GM10248 (cell line): ENCODE measurements at places on chromosomes 2 and 18.

- no peak for DNase-seq
Observed at GRCh38 chr18:74825460-74825859, 227.8 kb downstream of the ZNF407 start.

GRCh38 chr18:32553174-32553573, 82.5 kb upstream of the GAREM1 start:
- no peak for DNase-seq

DNA sequence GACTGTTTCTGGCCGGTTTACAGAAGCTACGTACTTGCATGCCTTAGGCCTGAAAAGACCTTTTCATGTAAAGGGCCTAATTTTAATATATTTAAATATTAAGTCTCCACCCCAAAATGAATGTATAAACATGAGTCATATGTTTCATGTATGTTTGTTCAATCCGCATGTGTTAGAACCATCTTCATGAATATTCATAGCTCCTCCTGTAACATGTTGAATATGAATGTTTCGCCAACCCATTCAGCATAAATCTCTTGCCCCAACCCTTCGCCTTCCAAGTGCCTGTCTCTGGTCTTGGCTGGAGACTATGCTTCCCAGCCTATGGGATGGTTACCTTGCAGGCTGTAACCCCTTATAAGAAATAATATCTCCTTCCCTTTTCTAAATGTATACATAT, 212.5 kb downstream of the SCG2 start:
- no peak for DNase-seq

DNA sequence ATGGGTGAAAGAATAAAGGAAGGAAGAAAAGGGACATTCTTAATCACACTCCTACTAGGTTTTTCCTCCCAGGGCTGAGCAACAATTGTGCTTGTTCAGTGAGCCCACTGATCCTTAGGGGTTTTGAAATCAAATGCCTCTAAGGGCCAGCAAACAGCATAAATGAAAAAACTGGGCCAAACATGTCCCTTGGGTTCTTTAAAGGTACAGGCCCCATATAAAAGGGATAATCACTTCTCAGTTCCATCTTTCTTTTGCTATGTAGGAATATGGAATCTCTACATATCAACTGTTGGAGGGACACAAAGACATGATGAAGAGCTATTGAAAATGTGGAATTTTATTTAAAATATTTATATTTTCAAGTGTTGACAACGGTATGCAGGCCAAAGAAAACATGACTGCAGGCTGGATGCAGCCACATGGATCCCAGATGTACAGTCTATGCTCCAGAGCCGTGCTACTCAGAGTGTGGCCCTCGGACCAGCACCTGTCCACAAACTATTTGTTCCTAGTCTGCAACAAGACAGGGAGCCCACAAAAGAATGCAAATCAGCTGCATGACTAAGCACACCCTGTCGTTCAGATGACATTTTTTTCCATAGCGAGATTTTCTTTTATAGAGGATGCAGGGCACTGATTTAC, 110.0 kb downstream of the CDH20 start:
- DNase-seq, result no peak

DNA sequence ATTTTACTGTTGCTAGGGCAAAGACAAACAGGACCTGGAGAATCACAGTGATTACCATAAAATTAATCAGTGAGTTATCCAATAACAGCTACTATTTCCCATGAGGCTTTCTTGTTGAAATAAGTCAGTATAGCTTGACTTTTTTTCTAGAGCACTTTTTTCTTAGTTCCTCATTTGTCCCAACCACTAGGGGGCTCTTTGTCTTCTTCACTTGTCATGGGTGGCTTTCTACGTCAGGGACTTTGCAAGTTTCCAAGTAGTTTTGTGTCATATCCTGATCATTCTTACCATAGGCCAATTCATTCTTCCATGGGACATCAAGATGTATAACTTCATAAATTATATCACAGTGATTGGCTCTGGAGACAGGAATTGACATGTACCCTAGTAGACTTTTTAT, 1019.6 kb upstream of the PIK3C3 start:
- DNase-seq, result no peak

DNA sequence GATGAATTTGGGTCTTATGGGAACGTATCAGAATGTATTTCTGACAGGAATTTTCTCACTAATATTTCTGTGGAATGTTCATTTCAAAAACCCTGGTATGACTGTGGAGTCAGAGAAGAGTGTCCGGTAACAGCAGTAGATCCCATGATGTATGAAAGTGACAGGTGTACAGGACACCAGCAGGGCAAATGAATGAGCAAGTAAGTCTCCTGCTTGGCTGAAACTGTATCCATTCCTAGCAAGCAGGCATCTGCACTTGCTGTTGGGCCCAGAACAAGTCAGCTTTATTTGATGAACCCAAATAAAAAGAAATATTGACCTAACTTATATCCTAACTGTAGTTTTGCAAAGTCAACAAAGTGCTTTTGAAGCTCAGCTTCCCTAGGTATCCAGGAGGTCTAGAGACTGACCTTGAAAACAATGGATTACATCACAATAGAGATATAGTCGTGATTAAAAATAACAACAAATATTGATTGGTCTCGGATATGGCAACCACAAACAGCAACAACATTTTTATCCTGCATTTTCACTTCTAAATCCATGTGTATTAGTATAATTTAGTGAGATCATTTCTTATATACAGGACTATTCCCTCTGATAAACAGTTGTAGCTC, 37.6 kb downstream of the NXPH2 start:
- no peak for DNase-seq

GRCh38 chr2:152097801-152098495, 896 bp downstream of the CACNB4 start:
- DNase-seq, result peak; percentile 58

DNA sequence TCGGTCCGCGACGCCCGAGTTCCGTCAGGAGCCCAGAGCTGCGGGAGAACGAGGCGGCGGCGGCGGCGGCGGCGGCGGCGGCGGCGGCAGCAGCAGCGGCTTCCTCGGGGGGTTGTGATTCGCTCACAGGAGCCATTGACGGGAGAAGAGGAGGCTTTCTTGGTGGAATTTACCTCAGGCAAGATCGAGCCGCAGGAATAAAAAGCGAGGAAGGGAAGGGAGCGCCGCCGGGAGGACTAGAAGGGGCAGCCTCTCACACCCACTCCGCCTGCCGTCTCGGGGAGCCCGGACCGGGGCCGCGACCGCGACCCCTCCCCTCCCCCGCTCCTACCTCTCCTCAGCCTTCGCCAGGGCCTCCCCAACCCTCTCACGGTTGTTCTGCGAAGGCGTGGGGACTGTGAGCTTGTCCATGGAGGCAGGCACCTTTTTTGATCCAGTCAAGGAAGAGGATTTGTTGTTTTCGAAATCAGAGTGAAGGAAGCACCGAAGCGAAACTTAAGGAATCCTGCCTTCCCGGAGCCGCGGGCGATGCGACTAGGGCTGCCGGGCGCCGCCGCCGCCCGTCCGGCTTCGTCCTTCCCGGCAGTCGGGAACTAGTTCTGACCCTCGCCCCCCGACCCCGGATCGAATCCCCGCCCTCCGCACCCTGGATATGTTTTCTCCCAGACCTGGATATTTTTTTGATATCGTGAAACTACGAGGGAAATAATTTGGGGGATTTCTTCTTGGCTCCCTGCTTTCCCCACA, 506 bp downstream of the BMPR2 start:
- DNase-seq, result peak; percentile 40

DNA sequence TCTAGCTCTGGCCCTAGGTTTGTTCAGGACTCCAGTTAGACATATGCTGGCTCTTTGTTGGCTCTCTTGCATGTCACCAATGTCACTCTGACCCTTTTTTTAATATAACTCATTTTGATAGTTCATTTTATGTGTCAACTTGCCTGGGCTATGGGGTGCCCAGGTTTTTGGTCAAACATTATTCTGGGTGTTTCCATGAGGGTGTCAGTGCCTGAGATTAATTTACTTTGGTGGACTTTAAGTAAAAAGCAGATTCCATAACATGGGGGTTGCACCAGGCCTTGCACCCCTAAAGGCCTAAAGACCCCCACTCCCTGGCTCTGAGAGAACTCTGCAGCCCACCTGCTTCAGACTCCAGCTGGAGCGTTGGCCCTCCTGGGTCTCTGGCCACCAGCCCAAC, 48.1 kb upstream of the SNTG2 start:
- no peak for DNase-seq

GRCh38 chr2:183224948-183225347, 100.7 kb downstream of the NUP35 start:
- DNase-seq, result no peak

GRCh38 chr2:70685771-70686171, 82.2 kb downstream of the ADD2 start:
- no peak for DNase-seq

- DNase-seq, result no peak
Observed at GRCh38 chr2:232949016-232949415, 64.0 kb downstream of the NGEF start.

- no peak for DNase-seq
Observed at GRCh38 chr2:239727776-239728600, 297.2 kb downstream of the NDUFA10 start.

DNA sequence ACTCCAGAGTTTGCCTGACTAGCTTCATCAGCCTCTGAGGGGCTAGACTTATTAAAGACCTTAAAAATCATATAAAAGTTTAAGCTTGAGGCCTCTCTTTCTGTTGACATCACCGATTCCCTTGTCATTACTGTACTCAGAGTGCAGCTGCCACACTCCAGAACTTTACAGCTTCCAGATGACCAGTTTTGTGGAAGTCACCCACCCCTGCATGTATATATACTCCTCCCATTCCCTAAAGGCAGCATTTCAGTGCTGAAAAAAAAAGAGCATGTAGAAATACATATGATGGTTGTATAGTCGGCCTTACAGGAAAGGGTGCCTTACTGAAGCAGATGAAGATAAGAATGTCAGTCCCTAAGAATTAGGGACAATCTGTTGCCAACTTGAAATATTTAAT, 117.3 kb downstream of the FEZ2 start:
- DNase-seq, result no peak

DNA sequence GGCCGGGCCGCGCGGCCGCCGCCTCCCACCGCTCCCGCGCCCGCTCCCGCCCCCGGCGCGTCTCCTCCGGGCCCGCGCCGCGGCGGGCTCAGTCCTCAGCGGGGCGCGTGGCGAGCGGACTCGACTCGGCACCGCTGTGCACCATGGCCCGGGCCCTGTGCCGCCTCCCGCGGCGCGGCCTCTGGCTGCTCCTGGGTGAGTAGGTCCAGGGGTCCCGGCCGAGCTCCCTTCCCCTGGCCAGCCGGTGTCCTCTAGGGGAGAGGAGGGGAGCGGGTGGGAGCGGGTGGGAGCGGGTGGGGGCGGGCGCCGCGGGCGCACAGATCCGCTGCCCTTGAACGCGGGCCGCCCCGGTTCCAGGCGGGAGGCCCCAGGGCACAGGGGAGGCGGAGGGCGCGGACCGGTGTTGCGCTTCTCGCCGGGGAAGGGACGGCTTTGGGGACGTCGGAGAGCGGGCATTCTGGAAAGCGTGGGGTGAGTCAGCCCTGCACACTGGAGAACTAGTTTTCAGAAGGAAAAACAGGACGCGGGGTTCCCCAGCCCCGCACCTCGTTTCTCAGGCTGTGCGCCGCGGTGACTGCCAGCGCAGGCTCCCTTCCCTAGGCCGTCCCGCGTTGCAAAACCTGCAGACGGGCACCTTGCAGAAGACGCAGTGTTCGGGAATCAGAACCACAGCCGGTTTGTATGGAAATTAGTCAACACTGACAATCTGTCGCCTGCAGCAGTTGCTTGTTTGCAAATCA, at the start of gene RAMP1:
Gene RAMP1, plus strand, starts transcription at position 91 of the 740 bp plus-strand sequence. Its CDS starts 53 bp downstream, at position 144.
- DNase-seq, result peak; percentile 21
